ENCODE measurements at places on chromosomes 11 and 22.
A peak's percentile ranks its signal among the peaks of the same experiment; 100 is the strongest.

DNA sequence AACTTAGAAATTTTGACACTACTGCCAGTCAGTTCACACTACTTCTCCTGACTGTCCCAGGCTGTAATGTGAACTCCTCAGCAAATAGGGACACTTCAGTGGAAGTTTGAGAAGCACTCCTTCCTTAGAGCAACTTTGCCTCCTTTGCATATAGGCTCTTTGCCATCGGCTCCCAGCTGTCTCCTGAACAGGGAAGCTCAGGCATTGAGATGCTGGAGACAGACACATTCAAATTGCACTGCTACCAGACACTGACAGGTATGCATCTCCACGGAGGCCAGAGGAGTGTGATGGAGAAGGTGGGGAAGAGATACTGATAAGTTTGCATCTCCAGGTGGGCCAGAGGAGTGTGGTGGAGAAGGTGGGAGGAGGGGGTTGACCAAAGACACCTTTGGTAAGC, 1.4 kb downstream of the TRAPPC4 start:
- no peak for DNase-seq

DNA sequence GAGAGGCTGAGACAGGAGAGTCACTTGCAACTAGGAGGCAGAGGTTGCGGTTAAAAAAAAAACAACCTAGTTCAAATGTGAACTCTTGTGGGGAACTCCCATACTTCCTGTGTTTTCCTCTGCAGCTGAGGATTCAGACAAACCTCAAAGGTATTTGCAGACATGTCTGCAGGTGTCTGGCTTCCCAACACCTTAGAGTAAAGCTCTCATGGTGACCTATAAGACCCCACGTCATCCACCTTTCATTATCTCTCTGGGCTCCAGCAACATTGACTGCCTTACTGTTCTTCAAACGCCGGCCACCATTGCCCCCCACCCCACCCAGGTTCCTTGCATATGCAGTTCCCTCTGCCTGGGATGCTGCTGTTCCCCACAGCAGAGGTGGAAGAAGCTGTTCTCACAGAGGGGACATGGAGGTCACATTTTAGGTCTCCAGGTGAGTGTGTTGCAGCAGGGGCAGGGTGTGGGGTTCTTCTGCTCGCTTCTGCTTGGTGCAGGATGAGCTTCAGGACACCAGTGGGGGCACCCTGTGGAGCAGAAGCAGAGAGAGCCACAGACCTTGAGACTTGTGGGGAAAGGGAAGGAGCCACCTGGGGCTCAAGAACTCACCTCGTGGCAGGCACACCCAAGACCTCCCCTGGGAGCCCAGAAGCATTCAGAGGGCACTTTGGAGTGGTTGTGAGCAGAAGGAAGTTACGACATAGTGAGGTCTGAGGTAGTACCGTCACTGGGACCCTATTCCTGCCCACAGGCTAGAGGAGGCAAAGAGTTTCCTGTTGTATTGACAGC, 203.2 kb downstream of the CSNK2A3 start:
- no peak for DNase-seq

DNA sequence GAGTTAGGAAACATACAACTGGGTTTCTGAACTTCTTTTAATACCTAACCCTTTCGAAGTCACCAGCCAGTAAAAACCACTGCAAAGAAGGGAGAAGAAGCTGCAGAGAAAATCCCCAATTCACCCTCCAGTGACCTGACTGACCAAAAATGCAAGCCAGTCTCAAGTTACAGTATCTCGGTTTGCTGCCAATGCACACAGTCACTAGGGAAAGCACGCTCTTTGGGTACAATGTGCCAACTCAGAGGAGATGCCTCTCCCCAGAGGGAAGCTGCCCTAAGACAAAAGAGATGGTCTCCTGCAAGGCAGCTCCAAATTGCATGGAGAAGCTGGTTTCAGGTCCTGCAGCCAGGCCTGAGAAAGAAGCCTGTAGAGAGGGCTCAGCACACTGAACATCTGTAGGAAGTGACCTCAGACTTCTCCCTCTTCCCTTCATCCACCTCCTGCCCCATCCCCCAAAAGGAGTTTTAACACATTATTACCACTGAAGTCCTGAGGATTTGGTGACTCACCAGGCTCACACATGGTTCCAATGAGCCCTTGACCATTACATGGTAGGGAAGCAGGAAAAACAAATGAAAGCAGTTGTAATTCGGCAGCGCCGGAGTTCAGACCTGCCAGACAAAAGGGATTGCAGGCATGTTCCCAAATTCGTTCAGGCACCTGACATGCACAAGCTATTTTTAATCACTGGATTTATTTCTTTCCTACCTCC, 90.1 kb downstream of the ETS1 start:
- DNase-seq, result peak; percentile 90

GRCh38 chr11:102238391-102238821, 78.9 kb upstream of the BIRC3 start:
- no peak for DNase-seq

- DNase-seq, result no peak
Measured at GRCh38 chr11:101866619-101867491, 48.0 kb upstream of the CEP126 start.

DNA sequence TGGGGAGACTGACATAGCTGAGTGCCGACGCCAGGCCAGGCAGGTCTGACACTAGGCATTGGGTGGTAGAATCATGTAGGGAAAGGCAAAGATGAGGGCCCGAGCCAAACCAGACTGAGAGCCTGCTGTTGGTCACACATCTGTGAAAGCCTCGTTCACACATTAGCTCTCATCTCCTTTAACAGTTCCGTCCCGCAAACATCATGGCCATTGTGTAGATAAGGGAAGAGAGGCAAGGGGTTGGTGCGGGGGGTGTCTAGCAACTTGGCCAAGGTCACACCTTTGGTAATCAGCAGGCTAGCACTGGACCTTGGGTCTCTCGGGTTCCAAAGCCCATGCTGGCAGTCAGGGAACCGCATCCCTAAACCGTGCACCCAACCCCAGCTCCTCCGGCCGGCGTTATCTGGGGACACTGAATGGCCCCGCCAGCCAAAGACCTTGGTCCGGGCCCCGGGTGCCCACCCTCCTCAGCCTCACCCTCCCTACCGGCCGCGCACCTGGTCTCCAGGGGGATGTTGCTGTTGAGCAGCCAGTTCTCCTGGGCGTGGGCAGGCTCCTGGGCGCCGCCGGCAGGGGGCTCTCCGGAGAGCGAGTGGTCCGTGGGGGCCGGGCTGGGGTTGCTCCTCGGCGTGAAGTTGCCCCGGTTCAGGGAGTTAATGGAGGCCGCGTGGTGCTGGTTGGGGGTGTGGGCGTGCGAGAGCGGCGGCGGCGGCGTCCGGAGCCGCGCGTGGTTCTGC, 328.3 kb upstream of the NARS2 start:
- no peak for DNase-seq

GRCh38 chr11:19920982-19921381, 208.3 kb downstream of the NAV2 start:
- no peak for DNase-seq

All from muscle of back (tissue), 13 donors.